ENCODE measurements at places on chromosomes 4 and X. TPM values are rescaled to one million over a fixed set of nuclear protein-coding genes. Genes with fewer than 3 reads are reported as not detected.

XAGE1B gene
- not detected for total RNA-seq

AWAT2 gene
- not detected for total RNA-seq

DNA sequence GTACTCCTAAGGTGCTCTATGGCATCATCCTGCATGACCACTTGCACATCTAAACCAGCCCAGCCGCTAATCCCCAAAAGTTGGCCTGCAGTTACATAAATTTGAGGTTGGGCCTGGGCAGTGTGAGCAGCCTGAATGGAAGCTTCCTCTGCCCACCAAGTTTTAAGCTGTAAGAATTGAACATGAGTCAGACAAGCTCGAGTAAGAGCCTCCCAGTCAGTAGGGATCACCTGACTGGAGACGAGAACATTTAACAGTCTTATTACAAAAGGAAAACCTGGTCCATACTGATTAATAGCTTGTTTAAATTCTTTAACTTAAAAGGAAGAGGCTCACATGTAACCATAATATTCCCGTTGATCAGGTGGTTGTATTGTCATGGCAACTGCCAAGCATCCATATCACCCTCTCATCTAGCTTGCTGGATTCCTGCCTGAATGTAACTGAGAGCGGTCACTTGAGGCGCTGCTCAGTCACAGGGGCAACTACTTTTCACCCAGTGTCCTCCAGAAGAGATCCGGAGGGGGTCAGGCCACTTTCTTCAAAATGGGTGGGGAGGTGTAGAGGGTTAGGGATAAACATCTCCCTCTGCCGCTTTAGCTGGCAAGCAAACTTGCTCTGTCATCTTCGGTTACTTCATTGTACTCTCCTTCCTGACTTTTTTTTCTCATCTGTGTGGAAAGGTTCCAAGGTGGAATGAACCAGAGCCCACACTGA, 56.6 kb upstream of the WDR1 start:
- DNase-seq = peak; percentile 16

DNA sequence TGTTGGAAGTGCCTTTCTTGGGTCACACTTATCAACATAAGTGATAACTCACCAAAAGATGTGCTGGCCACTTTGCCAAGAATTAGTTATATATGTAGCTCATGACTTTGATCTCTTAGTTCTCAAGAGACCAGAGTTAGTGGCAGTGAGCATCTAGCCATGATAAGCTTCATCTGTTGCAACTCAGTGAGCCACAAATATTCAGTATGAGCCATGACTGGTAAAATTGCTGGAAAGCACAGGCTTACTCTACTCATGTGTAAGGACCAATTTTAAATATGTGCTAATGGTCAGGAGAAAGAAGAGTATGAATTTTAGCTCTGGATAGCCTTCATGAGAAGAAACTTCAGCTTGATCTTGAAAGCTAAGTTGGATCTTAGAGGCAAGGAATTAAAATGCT, 59.4 kb upstream of the TLL1 start:
- no peak for DNase-seq

DNA sequence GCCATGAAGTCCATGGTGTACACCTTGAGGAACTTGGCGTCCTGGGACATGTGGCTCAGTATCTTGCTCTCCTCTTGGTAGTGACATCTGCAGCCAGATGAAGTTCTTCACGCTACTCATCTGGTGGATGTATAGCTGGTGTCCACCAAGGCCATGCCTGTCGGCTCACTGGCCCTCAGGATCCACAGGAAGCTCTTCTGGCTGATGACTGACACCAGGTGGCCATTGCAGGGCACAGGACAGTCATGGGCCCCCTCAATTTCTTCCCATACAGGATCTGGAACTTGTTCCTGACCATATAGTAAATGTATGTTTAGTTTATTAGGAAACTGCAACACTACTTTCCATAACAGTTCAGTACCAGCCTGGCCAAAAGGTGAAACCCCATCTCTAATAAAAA, 10.3 kb upstream of the CLCN5 start:
- no peak for DNase-seq
